ENCODE measurements at places on chromosomes 16 and 17.

GRCh38 chr16:79628501-79628975 lies 28.0 kb upstream of the MAF start:
- DNase-seq: peak; percentile 18

- DNase-seq: no peak
These were observed 81.3 kb upstream of the PLCG2 start for GRCh38 chr16:81697616-81698309.

DNA sequence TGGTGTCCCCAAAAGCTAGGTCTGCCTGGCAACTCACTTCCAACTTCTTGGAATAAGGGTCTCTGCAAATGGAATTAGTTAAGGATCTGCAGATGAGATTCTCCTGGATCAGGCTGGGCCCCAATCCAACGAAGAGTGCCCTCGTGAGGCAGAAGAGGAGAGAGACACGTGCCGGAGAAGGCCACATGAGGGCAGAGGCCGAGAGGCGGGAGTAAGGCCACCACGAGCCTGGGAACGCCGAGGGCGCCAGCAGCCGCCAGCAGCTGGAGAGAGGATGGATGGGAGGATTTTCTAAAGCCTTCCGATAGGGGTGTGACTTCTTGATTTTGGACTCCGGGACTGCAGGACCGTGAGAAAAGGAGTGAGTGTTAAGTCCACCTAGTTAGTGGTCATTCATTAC lies 76.3 kb downstream of the JPH3 start:
- DNase-seq: no peak

GRCh38 chr17:32256012-32256700 lies 9.5 kb upstream of the RHBDL3 start:
- DNase-seq: no peak

- DNase-seq: peak; percentile 36
These were observed 11.2 kb downstream of the TFAP4 start for GRCh38 chr16:4261557-4262172.

DNA sequence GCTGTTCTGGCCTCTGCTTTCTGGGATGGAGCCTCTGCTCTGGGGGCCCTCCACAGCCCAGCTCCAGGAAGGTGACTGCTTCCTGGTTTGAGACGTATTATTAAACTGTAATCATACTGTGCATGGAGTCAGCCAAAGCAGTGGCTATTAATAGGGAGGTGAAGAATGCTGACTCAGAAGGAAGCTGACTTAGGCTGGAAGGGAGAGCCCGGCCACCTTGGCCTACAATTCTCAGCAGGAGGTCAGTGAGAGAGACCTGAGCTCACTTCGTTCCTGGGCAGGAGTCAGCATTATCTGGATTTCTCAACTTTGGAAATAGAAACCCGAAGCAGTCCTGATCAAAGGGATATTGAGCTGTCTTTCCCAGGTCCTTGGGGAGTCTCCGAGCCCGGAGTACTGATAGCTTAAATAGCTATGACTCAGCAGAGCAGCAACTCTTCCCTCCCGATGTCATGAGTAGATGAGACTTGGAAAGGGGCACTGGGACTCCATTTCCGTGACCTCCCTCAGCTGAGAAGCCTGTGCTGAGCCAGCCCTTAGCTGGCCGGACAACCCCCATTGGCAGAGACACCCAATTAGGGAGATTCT lies 91.8 kb downstream of the YPEL2 start:
- DNase-seq: no peak

GRCh38 chr17:38967290-38967738 lies at the start of gene FBXO47:
TSS of gene FBXO47 (minus strand) at chr17:38967403. CDS start at chr17:38963025, 4,378 bp downstream.
- peak; percentile 57 for DNase-seq

- DNase-seq: no peak
These were observed 2074.3 kb downstream of the TP53TG3F start for GRCh38 chr16:35533683-35534082.

- no peak for DNase-seq
These were observed 20.7 kb upstream of the TVP23A start for GRCh38 chr16:10839279-10839666.

GRCh38 chr17:73175962-73176565 lies 11.3 kb downstream of the SSTR2 start:
- DNase-seq: no peak

- no peak for DNase-seq
These were observed 89.1 kb downstream of the BCAS3 start for GRCh38 chr17:60766778-60767190.

GRCh38 chr17:17938388-17939107 lies 33.7 kb downstream of the TOM1L2 start:
- DNase-seq: no peak

DNA sequence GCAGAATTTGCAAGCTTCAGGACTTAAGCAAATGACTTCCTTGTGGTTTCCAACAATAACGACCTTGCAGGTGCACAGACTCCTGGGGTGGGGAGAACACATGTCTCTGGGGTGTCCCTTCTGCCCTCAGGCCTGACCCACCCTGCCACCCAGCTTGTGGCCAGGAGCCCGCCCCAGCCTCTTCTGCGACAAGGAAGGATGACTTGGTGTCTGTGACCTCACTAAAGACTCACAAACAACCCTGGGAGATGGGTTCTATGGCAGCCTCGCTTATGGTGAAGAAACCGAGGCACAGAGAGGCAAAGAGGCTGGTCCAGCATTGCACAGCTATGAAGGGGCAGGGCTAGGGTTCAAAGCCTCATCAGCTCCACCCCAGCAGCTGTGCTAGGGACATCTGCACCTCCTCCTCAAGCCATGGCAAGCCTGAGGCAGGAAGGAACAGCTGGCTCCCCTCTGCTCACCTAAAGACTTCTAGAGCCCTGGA lies 2.6 kb downstream of the ATP2A3 start:
- no peak for DNase-seq

DNA sequence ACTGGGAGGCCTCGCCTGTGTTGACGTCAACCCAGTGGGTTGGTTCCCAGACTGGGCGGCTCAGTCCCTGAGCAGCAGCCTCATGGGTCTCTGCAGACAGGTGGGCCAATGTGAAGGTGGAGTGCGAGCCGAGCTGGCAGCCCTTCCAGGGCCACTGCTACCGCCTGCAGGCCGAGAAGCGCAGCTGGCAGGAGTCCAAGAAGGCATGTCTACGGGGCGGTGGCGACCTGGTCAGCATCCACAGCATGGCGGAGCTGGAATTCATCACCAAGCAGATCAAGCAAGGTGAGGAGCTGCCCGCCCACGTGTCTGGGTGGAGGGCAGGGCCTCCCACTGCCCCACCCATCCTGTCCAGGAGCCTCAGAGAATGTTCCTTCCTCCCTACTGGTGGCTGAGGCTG lies 44.1 kb downstream of the MRC2 start:
- no peak for DNase-seq

DNA sequence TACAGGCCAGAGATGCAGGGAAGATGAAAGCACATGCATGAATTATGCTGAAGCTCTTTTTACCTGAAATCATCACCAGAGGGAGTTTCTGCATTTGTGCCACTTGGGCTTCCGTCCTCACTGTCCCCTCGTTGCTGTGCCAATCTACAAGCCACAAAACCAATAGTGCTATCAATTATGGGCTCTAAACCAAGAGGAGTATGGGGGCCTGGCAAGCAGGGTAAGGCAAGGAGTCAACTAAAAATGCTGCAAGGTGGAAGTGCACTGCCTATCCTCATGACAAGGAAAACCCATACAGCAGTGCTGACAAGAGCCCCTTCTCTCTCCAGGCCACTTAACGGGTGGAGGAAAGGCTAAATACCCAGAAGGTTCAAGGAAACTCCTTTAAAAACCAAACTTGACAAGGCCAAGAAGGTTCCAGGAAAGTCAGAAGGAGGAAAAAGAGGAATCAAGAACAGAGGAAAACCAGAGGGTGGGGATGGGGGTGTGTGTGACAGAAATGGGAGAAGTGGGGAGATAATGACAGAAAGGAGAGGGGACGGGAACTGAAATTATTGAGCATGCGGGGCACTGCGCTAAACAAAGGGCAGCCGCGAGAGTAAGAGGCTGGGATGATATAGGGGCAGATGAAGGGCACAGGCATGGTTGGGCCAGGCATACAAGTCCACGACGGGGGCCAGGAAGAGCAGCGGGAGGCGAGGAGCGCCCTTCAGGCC lies 674 bp downstream of the C17orf75 start:
- DNase-seq: no peak

DNA sequence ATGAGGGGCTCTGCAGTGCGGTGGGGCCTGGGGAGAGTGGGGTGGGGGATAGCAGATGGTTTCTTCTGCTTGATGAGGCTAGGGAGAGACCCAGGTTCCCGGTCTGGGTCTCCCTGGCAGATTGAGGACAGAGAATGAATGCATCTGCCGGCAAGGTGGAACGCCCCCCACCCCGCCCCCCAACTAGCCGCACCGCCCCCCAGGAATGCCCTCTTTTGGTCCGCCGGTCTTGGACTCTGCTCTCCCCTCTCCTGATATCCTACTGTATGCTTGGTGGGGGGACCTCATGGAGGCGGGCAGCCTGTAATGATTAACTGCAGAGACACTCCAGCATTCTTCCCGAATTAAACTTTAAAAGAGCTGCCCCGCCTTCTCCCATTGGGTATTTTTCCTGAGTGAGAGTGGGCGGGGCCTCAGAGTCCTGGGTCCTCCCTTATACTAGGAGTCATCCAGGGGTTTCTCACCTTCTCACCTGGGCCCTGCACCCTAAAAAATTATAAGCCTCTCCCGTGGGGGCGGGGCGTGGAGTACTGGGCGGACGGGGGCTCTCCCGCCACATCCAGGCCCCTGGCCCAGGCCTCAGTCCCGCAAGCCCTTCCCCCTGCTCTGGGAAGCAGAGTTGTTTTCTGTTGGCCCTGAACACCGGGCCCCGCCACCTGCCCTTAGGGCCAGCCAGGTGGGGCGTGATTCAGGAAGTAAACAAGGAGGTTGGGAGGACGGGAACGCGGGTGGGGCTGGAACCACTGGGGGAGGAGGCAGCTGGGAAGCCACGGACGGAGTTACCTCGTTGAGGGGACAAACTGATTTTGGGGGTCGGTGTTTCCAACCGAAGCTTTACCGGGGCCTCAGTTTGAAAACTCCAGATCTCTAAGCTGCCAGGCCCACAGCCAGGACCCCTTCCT lies 1.5 kb downstream of the GRB7 start:
- no peak for DNase-seq

- DNase-seq: no peak
These were observed at the start of gene GUCY2D for GRCh38 chr17:8001976-8002720. TSS of gene GUCY2D (plus strand) at chr17:8002615. CDS start at chr17:8003048, 433 bp downstream.

DNA sequence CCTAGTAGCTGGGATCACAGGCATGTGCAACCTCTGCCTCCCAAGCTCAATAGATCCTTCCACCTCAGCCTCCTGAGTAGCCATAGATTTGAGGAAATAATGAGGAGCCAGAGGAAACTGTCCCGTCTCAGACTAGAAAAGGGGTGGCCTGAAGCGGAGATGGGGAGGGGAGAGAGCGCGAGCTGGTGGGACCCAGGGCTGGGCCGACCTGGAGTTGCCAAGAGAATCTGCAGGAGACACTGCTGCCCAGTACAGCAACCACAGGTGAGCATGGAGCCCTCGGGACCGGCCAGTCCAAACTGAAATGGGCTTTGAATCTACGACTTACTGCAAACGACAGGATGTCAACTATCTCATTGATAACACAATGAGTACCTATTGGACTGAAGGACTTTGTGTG lies 24.3 kb downstream of the CD300A start:
- no peak for DNase-seq

DNA sequence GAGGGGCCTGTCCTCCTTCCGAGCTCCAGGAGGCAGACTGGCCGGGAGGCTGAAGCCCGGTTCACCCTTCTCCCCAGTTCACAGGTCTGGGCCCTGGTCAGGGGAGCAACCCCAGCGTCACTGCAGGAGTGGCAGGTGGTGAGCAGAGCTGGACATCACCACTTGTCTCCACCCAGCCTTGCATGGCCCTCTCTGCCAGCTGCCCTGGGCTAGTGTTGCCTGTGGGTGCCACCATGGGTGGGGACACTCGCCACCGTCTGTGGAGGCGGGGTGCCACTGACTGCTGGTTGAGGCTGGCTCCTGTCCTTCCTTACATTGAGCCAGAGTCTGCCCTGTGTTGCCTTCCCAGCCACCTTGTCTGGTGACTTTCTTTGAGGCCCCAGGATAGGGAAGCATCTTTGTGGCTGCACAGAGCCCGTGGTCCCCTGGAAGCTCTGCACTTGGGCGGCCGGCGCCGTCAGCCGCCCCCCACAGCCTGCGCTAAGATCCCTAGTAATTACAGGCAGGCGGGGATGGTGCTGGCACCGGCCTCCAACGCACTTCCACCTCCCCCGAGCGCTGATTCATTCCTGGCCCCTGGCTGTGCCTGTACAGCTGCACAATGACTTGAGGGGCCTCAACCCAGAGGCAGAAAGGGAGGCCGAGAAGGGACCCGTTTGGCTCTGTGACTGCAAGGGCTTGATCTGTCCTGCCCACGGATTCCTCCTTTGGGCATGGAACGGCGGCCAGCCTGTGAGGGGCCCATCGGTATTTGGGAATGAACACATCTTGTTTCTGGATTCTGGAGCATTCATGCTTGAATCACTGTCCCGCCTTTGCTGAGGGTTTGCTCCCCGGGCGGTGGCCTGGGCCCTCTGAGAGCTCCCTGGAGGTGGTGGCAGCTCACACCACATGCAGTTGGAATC lies 5.2 kb downstream of the BAIAP2 start:
- no peak for DNase-seq

DNA sequence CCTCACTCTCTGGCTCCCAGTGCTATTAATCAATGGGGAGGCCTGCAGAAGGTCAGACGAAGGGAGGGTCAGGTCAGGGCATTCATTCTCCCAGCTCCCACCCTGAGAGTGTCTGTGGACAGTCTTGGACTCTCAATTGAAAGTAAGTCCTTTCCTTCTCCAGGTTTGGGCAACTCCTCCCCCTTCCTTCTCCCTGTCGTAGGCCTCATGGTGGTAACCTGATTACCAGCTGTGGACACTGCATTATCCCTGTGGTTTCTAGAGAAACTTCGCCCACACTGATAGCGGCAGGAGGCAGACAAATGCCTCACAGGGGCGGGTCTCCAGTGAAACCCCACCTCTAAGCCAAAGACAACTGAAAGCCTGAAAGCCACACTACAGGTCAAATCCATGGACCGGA lies 57.7 kb upstream of the SLC25A19 start:
- DNase-seq: no peak

GRCh38 chr17:60170835-60171752 lies 21.3 kb downstream of the CA4 start:
- DNase-seq: no peak

DNA sequence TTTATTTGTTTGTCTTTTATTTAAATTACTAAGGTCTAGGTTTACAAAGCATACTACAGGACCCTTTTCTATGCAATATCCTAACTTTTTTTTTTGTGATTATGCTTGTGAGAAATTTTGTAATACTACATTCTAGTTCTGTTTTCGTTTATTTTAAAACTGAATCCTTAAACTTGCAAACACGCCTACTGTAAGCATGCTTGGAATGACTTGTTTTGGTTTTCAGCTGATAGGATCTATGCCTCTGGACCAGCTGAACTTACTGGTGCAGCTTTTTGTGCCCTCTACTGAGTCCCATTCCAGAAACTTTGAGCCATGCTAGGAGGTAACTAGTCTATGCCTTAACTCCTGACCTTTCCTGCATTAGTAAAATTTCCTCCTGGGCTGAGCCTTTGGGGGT lies 6.0 kb downstream of the PDP2 start:
- DNase-seq: no peak

Data from stimulated activated CD4-positive, alpha-beta T cell treated with anti-CD3 and anti-CD28 coated beads, TNF-alpha, amount 100 ng/mL, for 1 hour (primary cell).